SK-N-SH (cell line): ENCODE measurements at places on chromosomes 3 and 15. TPM values are rescaled to one million over a fixed set of nuclear protein-coding genes. Genes with fewer than 3 reads are reported as not detected.

MUC4 gene
- polyA plus RNA-seq, result 0.06 and 0.07 TPM in 2 replicates

FBXO40 gene
- not detected in 2 replicates for polyA plus RNA-seq

ARPP21 gene
- 1.4 and 1.6 TPM in 2 replicates for polyA plus RNA-seq

PLIN1 gene
- 0.08 TPM in 2 replicates for polyA plus RNA-seq

SLC41A3 gene
- polyA plus RNA-seq, result 53.4 and 58.4 TPM in 2 replicates

TRH gene
- polyA plus RNA-seq, result not detected in 2 replicates

KCNMB3 gene
- polyA plus RNA-seq, result 1.1 and 1.6 TPM in 2 replicates

DNA sequence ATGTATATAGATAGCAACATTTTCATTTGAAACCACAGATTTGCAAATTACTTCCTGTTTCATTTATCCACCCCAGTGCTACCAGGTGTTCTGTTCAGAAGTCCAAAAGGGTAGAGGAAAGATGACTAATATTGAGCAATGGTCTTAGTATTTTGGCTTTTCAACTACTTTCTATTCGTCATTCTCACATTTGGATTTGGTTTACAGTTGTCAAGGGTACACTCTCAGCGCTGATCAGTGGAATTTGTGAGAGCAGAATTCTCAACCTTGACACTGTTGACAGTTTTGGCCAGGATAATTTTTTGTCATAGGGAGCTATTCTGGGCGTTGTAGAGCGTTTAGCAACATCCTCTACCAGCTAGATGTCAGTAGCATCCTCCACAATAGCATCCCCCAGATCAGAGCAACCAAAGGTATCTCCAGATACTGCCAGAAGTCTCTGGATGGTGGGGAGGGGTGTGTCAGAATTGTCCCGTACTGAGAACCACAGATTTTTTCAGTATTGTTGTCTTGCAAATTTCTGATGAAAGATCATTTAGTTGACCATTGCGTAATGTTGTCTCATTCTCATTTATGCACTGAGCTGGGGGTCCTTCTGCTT is 4.2 kb downstream of the HMCES start:
- peaks cover 8% of the 10 kb centered on the region; the same call in 1 of the 2 replicates for H3K4me1 ChIP-seq
- no peak overlapping the region for H3K4me3 ChIP-seq
- peaks cover 8% of the 10 kb centered on the region for H3K36me3 ChIP-seq
- H3K27me3 ChIP-seq, result no peaks in the 10 kb centered on the region
- no peak for DNase-seq

DNA sequence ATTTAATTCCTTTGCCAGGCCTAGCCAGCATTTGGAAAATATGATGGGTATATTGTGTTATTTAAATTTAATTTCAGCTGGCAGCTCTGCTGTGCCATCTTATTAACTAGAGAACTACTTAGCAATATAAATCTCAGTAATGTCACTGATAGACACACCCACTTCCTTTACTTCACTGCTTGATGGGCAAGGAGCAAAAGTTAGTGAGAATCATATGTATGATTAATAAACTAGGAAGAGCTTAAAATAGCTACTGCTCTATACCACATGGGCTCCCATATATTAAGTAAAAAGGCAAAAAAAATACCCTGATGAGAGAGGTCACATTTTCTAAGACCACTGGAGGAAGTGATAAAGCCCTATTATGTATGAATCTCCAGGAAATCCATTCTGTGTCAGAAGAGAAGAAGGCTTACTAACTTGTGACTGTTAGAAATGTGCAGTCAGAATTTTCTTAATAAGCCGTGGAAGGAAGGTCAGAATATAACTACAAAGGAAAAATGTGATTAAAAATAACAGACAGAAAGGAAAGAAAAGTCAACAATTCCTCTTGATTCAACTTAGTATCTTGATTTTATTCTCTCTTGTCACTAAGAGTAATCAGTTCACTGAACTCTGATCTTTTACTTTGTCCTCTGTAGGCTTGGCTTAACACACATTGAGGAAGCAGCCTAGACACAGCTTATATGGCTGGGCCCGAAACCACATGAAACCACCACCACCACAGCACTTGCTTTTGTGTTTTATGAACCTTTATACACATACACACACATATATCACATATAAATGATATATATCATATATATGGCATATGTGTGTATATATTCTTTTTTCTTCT is 1233.9 kb upstream of the ALCAM start:
- DNase-seq, result peak; percentile 7
- no peaks in the 10 kb centered on the region for H3K36me3 ChIP-seq
- H3K4me1 ChIP-seq, result peaks cover 16% of the 10 kb centered on the region; the same call in 1 of the 2 replicates
- H3K27me3 ChIP-seq, result no peaks in the 10 kb centered on the region

DNA sequence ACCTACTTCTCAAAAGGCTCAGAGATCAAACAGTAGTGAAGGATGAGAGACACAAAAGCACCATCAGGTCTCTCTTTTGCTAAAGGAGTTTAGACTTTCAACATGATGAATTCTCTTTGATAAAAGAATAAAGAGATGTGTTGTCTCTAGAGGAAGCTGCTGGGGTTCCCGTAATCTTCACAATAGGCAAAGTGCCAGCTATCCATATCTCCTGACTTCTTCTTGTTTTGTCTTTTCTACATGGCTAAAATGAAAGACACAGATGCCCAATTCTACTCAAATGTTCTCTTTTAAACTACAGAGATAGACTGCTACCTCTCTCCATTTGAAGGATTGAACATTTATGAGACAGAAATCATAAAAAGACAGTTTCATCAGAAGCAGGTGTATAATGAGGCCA is 38.4 kb upstream of the TUSC7 start:
- H3K4me3 ChIP-seq, result no peak overlapping the region
- no peak overlapping the region for H3K27ac ChIP-seq
- H3K36me3 ChIP-seq, result no peaks in the 10 kb centered on the region
- no peaks in the 10 kb centered on the region for H3K27me3 ChIP-seq
- H3K4me1 ChIP-seq, result no peaks in the 10 kb centered on the region

GRCh38 chr15:100109486-100110035 is 232.2 kb downstream of the ADAMTS17 start:
- DNase-seq, result no peak
- no peaks in the 10 kb centered on the region for H3K27me3 ChIP-seq
- H3K4me1 ChIP-seq, result peaks cover 36% of the 10 kb centered on the region; the same call in 1 of the 2 replicates
- H3K27ac ChIP-seq, result no peak overlapping the region
- H3K4me3 ChIP-seq, result no peak overlapping the region

DNA sequence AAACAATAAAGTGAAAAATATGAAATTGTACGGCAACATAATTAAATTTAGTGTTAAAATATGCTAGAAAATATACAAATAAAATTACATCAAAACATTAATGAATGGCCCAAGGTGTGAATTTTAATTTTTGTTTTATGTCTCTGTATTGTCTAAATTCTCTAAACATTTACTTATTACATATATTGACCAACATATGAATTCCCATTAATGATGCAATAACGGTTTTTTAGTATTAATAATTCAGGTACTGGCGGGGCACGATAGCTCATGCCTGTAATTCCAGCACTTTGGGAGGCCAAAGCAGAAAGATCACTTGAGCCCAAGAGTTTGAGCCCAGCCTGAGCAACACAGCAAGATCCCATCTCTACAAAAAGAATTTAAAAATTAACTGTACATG is 20.6 kb upstream of the XRN1 start:
- no peaks in the 10 kb centered on the region for H3K4me1 ChIP-seq
- H3K27me3 ChIP-seq, result no peaks in the 10 kb centered on the region
- no peak for DNase-seq
- H3K4me3 ChIP-seq, result no peak overlapping the region

GRCh38 chr3:126433496-126434263 is 39.0 kb downstream of the CFAP100 start:
- H3K36me3 ChIP-seq, result peaks cover 17% of the 10 kb centered on the region; the same call in 1 of the 2 replicates
- H3K27me3 ChIP-seq, result no peaks in the 10 kb centered on the region
- no peaks in the 10 kb centered on the region for H3K4me1 ChIP-seq
- no peak overlapping the region for H3K4me3 ChIP-seq
- no peak overlapping the region for H3K27ac ChIP-seq

GRCh38 chr3:130975251-130975650 is 51.4 kb downstream of the ASTE1 start:
- no peak overlapping the region for H3K4me3 ChIP-seq
- peaks cover 43% of the 10 kb centered on the region for H3K36me3 ChIP-seq
- H3K27ac ChIP-seq, result no peak overlapping the region
- H3K4me1 ChIP-seq, result no peaks in the 10 kb centered on the region
- H3K27me3 ChIP-seq, result no peaks in the 10 kb centered on the region
- DNase-seq, result no peak

DNA sequence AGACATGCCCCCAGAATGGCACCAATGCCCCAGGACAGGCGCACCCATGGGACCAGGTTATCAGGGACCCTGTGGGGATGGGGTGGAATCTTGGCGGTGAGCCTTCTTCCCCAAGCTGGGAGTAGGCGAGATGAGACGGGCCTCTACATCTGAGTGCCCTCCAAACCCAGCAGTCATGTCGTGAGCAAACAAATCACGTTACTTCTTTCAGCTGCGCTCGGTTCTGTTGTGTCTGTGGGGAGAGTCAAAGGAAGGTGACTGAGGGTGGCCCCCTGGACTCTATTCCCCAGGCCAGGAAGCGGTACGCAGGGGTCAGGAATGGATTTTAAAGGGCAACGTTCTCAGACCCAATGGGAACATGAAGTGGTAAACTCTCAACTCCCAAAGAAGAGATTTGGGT is 2.8 kb downstream of the GOLGA6L2 start:
- no peak overlapping the region for H3K4me3 ChIP-seq
- no peaks in the 10 kb centered on the region for H3K4me1 ChIP-seq
- no peak for DNase-seq
- peaks cover 47% of the 10 kb centered on the region for H3K27me3 ChIP-seq

DNA sequence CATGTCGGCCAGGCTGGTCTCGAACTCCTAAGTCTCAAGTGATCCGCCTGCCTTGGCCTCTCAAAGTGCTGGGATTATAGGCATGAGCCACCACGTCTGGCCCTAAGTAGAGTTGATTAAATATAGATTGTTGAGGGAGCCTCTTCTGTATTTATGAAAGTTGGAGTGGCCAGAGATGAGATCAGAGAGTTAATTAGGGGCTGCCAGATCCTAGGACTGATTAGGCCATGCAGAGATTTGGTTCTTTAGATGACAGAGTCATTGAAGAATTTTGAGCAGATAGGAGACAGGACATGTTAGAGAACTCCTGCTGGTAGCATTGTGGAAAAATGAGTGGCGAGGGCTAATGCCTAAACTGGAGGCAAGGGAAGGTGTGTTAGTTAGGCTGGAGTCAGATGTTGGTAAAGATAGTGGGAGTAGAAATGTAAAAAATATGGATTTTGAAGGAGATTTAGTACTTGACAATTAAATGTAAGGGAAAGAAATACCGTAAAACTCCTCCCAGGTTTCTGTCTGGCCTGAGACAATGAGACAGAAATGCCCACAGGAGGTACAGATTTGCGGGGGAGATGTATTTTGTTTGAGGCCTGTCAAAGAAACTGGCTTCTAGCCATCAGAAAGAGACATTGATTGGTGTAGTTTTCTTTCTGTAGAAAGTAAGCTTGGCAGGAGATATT is 23.4 kb downstream of the SACM1L start:
- H3K27ac ChIP-seq, result no peak overlapping the region; the same call in 1 of the 2 replicates
- no peak for DNase-seq
- peaks cover 48% of the 10 kb centered on the region for H3K36me3 ChIP-seq
- H3K4me1 ChIP-seq, result peaks cover 7% of the 10 kb centered on the region; the same call in 1 of the 2 replicates

DNA sequence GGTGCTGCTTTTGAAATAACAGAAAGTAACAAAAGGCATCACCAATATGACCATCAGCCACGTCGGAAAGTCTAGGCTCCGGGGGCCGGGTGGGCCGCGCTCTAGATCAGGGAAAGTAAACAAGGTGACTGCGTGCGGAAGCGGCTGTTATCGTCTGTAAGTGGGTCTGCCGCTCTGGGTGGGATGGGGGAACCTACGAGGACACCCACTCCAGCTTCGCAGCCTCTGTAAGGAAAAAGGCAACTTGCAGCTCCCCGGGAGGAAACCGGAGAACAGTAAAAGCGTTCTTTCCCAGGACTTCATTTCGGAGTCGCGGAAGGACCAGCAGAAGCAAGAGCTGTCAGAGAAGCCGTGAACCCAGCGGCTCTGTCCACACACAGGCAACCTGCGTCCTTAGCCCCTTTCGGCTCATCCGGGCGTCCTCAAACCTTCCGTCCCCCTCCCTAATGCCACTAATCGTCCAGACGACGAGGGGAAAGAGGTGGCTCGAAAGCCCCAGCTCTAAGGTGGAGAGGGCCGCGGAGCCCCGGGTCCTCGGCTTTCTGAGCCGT is 461 bp downstream of the XRN1 start:
- H3K36me3 ChIP-seq, result peaks cover 18% of the 10 kb centered on the region; the same call in 1 of the 2 replicates
- peak overlapping the region; percentile 99 for H3K4me3 ChIP-seq
- no peak for DNase-seq
- peak overlapping the region; percentile 96 for H3K27ac ChIP-seq
- H3K4me1 ChIP-seq, result no peaks in the 10 kb centered on the region
- H3K27me3 ChIP-seq, result no peaks in the 10 kb centered on the region

GRCh38 chr15:68643216-68643830 is 64.5 kb downstream of the CORO2B start:
- no peak overlapping the region for H3K27ac ChIP-seq
- peaks cover 19% of the 10 kb centered on the region; the same call in 1 of the 2 replicates for H3K4me1 ChIP-seq
- H3K4me3 ChIP-seq, result no peak overlapping the region
- H3K27me3 ChIP-seq, result no peaks in the 10 kb centered on the region
- H3K36me3 ChIP-seq, result no peaks in the 10 kb centered on the region

- no peak for DNase-seq
- peaks cover 34% of the 10 kb centered on the region for H3K36me3 ChIP-seq
- H3K27ac ChIP-seq, result no peak overlapping the region
- H3K27me3 ChIP-seq, result no peaks in the 10 kb centered on the region
- H3K4me3 ChIP-seq, result no peak overlapping the region
- H3K4me1 ChIP-seq, result no peaks in the 10 kb centered on the region
These were observed 88.1 kb downstream of the DHX30 start for GRCh38 chr3:47890828-47891612.

GRCh38 chr15:91694831-91695210 is 158.7 kb upstream of the SLCO3A1 start:
- H3K27ac ChIP-seq, result peak overlapping the region; percentile 55; the same call in 1 of the 2 replicates
- H3K36me3 ChIP-seq, result no peaks in the 10 kb centered on the region
- peaks cover 8% of the 10 kb centered on the region for H3K4me1 ChIP-seq
- no peak overlapping the region for H3K4me3 ChIP-seq
- H3K27me3 ChIP-seq, result no peaks in the 10 kb centered on the region
- DNase-seq, result peak; percentile 5

DNA sequence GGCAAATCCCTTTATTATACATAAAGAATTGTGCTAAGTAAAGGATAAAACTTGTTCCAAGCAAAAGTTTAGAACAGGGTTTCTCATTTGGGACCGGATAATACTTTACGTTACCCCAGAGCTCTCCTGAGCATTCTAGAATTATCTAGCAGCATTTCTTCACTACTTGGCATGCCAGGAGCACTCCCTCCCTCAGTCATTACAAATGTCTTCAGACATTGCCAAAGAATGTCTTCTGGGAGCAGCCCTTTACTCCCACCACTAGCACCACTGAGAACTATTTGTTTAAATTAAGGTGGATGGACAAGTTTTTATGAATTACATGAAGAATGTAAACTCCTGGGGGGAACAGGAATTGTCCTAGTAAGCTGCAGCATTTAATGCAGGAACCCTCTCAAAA is 516.4 kb downstream of the GBE1 start:
- no peak for DNase-seq
- no peak overlapping the region for H3K4me3 ChIP-seq
- H3K4me1 ChIP-seq, result no peaks in the 10 kb centered on the region
- H3K27me3 ChIP-seq, result no peaks in the 10 kb centered on the region
- no peaks in the 10 kb centered on the region for H3K36me3 ChIP-seq

- no peaks in the 10 kb centered on the region for H3K27me3 ChIP-seq
- H3K4me3 ChIP-seq, result no peak overlapping the region
- H3K4me1 ChIP-seq, result no peaks in the 10 kb centered on the region; the same call in 1 of the 2 replicates
- no peaks in the 10 kb centered on the region for H3K36me3 ChIP-seq
- DNase-seq, result no peak
- H3K27ac ChIP-seq, result no peak overlapping the region
These were observed 393.3 kb downstream of the TBC1D5 start for GRCh38 chr3:17349093-17349492.
